ENCODE measurements at places on chromosomes 2 and 18.
A peak's percentile ranks its signal among the peaks of the same experiment; 100 is the strongest.

- no peak for DNase-seq
Observed at GRCh38 chr2:84856787-84857186, 24.1 kb downstream of the TRABD2A start.

DNA sequence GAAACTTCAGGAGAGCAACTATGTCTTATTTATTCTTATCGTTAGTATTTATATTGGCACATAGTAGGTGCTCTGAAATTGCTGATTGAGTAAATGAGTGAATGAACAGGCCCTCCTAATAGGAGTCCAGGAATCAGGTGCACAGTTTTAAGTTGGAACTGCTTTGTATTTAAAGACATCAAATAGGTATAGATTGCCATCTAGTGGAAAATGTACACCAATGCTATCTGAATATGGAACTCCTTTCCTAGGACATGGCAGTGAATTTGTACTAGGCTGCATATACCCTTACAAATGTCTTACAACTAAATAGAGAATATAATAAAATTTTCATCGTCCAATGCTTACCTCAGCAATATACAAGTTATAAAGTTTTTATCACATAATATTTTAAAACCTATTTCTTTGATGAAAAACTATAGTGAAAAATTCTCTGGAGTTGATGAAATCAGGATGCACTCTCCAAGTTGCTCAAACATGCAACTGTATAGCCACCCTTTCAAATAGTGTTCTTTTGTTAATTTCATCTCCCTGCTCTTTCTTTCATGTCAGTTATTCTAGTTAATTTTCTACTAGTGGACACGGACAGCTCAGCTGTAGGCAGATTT lies 318.9 kb upstream of the SYT4 start:
- DNase-seq = no peak

DNA sequence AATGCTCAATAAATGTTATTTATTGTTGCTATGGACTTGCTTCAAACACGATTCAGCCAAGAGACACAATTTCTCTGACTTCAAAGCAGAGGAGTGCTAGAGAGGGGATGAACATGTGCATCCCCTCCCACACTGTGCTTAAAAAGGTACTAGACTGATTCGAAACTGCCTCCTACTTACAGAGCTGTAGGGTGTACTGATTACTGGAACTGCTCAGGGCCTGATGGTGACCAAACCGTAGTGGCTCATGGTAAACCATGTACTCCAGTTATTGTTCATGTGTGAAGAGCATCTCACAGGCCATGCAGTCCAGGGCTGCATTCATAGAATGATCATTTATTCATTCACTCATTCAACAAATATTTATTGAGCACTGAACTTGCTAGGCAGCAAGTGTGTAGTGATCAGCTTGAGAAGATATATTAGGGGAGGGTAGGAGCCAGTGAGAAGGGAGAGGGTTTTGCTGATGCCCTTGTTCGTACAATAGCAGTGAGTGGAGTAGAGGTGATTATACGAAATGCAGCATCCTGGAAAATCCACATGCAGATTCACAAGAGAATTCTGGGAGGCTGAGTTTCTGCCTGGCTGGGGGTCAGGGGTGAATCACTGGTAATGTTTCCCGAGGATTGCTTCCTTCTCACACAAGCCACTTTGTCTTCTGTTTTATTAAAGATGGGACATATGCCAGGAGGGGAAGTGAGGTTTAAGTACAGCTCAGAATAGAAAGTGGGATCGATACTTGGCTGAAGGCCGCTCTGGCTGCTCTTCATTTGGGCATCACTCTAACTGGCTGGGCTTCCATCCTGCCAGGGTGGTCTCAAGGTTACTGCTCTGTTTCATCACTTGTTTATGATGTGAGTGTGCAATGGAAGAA lies 245.4 kb downstream of the RAD51AP2 start:
- DNase-seq = no peak

GRCh38 chr2:71064754-71065621 lies 3.5 kb upstream of the NAGK start:
- no peak for DNase-seq

- DNase-seq = peak; percentile 46
Observed at GRCh38 chr2:144607891-144608521, 88.1 kb upstream of the ZEB2 start.

DNA sequence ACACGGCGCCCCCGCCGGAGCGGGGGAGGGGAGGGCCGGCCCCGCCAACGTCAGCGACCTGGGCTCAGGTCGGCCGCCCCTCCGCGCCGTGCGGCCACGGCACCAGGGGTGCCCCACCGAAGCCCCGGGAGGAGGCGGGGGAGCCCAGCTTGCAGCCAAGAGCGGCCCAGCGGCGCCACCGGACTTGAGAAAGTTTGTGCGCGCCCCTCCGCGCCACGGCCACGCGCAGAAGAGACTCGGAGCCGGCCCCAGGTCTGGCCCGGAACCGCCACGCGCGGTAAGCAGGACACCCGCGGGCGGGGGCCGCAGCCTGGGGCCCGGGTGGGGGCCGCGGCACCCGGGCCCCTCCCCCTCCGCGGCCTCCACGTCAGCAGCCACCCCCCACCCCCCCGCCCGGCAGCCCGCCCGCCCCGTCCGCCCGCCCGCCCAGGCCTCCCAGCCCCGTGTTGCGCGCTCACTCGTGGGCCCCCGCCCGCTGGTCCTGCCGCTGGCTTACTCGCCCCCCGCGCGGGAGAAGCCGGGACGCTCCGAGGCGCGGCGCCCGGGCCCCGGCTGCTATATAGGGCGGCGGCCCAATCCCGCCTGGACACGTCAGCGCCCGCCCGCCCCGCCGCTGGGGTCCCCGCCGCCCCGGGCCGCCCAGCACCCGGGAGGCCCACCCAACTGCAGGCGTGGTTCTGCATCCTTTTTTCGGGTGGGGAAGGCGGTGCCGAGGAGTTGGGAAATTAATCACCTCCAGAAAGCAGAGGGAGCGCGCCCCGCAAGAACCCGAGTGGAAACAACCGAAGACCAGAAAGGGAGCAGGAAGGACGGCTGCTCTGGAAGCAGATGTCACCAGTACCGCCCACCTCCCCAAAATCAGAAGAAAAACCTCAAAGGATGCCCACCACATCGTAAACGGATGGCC lies 42.9 kb downstream of the HDLBP start:
- peak; percentile 87 for DNase-seq

GRCh38 chr2:236173036-236173728 lies 5.0 kb upstream of the GBX2 start:
- DNase-seq = no peak

Measured in left hindlimb (tissue), 1 donor.